ENCODE measurements at places on chromosomes 16 and 17.

DNA sequence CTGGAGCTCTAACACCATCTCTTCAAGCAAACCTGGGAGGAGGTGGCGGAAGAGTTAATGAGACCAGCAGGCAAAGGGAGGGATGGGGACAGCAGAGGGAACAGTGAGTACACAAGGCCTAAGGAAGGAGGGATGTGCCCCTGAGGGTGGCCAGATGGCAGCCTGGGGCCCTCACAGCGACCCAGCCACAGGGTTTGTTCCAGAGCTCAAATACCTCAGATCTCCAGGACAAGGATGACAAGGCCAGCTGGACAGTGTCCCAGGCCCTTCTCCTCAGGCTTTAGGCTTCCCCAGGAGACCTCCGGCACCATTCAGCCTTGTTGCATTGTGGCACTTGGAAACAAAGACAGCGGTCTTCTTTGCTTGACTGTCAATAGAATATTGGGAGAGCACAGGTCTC is 14.9 kb downstream of the CDIP1 start:
- no peak for DNase-seq

DNA sequence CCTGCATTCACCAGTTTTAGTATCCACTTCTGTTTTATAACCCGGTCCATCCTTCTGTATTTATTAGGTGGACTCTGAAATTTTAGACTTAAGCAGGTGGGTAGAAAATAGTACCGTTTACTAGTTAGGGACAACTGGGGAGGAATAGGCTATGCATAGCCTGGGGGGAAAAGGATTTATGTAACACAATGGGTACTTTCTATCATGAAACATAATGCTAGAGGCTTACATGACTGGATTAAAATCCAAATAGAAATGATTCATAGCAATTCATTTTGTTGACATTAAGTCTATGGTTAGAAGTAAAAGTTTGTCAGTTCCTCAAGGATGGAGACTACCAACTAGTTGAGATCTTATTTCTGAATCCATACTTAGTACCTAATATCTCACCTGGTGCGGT is 18.6 kb downstream of the GAN start:
- DNase-seq, result no peak

DNA sequence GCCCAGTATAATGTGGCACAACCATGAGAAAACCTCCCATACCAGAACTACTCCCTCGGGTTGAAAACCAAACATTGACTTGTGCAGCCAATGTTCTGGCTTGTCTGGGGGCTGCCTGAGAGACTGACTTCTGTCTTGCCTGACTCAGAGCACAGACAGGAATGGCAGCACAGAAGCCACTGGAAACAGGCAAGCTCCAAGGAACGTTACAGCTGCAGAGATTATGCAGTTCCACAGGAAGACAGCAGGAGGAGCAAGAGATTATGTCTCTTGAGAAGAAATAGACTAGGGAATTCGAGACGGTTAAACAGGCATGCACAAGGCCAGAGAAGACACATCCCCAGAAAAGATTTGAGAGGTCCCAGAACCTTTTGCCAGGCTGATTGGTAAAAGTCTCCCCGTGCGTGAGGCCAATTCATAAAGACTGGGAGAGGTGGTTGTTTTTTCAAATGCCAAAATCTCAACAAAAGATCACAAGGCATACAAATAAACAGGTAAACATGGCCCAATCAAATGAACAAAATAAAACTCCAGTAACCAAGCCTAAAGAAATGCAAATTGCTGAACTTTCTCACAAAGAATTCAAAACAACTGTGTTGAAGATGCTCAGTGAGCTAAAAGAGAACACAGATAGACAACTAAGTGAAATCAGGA is 90.6 kb upstream of the CDH5 start:
- DNase-seq, result peak; percentile 75

- DNase-seq, result no peak
Observed at GRCh38 chr17:10025976-10026901, 121.2 kb upstream of the RCVRN start.

DNA sequence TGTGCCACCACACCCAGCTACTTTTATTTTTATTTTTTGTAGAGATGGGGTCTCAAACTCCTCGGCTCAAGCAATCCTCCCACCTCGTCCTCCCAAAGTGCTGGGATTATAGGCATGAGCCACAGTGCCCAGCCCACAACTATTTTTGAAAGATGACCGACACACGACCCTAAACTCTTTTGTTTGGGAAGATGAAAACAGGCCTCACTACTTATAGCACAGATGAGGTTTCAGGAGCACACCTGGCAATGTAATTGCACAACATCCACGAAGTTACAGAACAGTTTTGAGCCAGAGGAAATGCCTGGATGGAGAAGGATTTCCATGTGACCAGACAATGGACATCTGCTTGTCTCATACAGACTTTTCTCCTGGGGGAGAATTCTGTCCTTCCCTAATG is 43.4 kb upstream of the PRSS54 start:
- no peak for DNase-seq

GRCh38 chr16:46743232-46743719 is 4.9 kb downstream of the MYLK3 start:
- DNase-seq, result peak; percentile 74

DNA sequence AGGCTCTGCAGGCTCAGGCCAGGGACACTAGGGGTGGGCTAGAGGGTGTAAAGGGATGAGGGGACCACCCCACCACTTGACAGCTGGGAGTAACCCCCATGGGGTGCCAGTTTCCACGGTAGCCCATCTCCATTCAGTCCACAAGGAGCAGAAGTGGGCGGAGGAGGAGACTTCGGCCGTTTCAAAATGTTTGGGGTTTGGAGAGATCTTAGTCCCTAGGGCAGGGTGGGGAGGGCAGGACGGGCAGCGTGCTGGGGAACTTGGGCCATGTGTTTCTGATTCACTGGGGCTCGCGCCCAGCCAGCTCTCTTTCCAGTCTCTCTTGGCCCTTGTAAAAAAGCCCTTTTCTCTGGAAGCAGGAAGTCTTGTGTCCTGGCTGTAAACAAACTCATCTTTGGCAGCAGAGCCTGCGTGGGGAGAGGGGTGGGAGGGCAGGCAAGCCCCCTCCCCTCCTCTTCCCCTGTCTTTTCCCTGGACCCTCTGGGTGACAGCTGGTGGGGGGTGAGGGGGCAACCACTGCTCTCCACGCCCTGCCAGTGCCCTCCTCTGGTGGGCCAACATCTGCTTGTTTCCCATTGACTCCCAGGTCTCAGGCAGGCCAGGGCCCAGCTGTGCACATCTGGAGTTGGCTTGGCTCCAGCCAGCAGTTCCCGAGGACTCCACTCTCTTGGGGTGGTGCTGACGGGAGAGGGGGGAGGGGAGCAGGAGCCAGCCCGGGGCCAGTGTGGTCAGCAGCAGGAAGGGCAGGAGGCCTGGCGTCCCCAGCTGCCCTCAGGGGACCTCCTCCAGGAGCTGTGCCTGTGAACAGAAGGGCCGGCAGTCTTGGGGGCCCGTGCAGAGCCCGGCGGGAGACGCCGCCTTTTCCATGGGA is 8.1 kb downstream of the CYGB start:
- peak; percentile 84 for DNase-seq

DNA sequence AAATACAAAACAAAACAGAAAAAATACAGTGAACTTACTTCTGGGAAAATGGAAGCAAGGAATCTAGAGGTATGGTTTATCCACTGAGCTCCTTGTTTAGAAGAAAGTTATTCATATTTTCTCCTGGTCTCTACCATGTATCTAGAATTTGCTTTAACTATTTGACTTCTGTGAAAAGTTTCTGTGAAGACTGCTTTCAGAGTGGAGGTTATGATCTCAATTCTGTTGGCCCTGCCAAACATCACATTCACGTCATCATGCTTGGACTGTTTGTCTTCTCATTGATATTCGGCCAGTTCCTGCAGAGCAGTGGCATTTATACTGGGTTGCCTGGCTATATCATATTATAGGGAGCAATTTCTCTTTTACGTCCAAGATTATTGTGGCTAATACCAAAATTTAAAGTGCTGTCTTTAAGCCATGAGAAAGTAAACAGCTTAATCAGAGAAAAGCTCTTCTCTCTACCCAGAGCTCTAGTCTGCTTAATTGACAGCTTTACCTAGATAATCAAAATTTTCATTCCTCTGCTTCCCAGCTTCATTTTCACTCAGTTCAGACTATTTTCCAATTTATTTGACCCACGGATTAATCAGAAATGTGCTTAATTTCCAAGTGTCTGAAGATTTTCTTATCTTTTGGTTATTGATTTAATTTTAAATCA is at the start of gene ABCA8:
ABCA8 (minus strand) TSS at position 212 of the 661 bp plus-strand sequence. CDS start 13,358 bp downstream, outside the sequence.
- DNase-seq, result no peak

DNA sequence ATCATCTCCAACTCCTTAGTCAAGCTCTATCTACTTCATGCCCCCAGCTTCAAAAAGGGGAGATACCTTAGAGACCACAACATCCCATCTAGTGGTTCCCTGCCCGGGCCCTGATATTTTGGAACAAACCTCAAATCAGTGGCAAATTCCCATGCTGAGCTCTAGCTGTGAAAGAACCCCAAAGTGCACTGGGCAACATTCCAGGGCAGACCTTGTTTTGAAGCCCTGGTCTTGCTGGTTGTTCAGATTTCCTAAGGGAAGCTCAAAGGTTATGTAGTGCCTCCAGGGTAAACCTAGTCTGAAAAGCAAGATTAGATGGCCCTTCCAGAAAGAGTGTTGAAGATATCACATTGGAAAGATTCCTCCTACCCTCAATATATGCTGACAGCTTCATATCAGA is 16.3 kb downstream of the FAM117A start:
- no peak for DNase-seq

DNA sequence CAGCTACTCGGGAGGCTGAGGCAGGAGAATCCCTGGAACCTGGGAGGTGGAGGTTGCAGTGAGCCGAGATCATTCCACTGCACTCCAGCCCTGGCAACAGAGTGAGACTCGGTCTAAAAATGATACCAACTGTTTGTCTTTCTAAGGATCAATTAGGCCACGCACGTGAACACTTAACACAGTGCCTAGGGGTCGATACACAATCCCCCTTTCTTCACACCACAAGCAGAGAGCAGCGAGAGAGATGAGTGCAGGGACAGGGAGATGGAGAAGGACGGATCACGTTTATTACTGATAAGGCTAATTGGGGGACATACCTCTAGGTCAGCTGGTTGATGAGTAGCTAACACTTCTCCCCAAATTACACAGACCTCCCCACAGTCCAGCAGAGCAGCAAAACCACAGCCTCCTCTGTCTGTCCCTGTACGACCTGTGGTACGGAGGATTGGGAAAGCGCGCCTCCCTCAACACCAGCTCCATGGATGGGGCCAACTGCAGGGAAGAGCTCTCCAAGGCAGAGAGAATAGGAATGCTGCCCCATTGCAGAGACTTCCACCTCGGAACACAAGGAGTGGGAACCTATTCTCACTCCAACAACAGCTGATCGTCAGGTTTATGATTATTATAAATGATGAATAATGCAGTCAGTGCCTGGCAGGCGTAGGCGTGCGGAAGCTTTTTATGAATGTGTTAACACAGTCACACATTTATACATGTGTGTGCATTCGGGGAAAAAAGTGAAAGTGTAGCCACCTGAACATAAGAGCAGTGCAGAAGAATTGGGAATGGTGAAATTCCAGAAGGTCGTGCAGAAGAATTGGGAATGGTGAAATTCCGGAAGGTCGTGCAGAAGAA is 155.1 kb downstream of the C16orf95 start:
- DNase-seq, result no peak
